Stimulated activated CD4-positive, alpha-beta T cell treated with anti-CD3 and anti-CD28 coated beads, Interleukin-4, amount 100 ng/mL, for 48 hours (primary cell): ENCODE measurements at places on chromosomes 3 and 15.

DNA sequence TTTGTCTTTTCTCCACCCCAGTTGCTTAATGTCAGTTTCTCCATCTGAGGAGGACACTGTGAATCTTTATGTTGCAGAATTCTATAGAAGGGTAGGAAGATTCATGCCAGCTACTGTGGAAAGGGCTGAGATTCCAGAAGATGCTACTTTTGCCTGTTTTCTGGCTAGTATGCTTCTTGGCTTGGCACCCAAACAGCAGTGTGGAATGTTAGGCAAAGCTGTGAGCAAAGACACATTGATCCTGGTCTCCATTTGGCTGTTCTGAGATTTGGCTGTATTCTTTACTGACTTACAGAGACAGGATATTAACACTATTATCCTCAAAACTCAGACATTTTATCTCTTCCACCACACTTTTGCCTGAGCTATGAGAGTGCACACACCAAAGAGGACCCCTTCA is 39.3 kb downstream of the PDHB start:
- no peak for DNase-seq

- no peak for DNase-seq
Measured at GRCh38 chr3:124926426-124927101, 8.0 kb downstream of the MUC13 start.

- no peak for DNase-seq
Measured at GRCh38 chr3:108102420-108103039, 11.7 kb upstream of the CD47 start.

- no peak for DNase-seq
Measured at GRCh38 chr3:64016941-64017620, 6.2 kb downstream of the PSMD6 start.

DNA sequence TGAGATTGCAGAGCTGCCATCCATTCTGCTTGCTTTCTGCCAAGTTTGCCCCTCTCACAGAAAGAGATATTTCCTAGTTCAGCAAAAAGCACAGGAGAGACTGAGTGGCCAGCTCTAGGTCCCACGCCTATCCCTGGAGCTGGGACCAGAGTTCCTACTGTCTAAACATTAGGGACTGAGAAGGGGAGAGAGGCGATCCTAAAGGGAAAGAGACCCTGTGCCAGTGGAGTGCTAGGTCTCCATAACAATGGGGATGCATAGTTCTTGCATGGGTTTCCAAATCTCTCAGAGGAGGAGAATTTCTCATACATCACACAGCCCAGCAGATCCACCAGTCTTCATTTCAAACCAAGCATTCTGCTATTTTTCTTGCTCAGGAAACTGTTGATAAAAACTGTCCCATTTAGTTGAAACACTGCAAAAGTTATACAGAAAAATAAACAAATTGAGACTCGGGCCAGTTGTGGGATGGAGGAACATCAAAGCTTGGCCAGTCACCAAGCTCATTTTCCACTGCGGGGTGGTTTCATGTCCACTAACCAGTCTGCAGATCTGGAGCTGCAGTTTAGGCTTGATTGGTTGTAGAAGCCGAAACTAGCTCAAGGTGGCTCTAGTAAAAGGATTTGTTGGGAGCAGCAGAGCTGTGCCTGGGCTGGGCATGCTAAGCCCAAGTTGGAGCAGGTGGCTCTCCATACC is 62.7 kb downstream of the EEFSEC start:
- no peak for DNase-seq

DNA sequence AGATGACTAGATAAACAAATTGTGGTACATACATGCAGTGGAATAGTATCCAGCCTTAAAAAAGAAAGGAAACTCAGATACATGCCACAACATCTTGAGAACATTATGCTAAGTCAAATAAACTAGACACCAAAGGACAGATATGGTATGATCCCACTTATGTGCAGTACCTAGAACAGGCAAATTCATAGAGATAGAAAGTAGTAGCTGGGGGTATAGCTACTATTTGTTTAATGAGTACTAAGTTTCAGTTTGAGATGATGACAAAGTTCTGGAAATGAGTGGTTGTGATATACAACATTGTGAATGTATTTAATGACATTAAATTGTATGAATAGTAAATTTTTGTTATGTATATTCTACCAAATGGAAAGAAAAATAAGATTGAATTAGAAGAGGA is 477.2 kb upstream of the CFAP20DC start:
- DNase-seq: no peak

DNA sequence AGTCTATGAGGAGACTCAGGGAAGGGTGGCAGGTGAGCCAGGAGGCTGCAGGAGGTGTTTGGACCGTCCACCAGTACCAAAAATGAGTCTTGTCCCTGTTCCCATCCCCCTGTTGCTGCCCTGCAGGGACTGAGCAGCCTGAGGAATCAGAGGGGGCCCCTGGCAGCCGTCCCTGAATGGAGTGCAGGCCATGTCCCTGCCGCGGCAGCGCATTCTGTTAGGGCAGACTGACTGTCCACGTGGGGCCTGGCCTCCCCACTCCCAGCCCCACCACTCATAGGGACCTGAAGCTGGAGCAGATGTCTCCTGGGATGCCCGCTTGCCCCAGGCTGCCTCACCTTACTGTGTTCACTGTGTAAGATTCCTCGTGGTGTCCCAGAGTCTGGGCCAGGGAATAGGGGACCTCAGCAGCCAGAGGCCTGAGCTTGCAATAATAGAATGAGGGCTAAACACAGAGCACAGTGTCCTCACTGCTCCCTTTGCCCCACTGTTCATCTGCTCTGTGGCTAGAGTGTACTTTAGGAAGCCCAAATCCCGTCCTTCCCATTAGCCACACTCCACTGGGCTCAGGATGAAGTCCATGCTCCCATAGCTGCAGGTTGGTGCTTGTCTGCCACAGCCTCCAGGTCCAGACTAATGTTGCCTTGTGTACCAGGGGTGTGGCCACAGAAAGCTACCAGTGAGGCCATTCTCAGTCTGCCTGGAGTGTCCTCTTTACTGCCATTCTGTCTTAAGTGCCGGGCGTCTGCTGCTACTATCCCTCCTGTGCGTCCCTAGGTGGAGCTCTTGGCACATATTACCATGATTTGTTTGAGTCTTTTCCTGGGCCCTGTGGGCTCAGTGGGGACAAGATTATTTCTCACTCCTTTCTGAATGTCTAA is 63.2 kb downstream of the HCN4 start:
- DNase-seq: no peak

GRCh38 chr3:63245726-63246241 is 32.3 kb upstream of the SYNPR start:
- DNase-seq: no peak

DNA sequence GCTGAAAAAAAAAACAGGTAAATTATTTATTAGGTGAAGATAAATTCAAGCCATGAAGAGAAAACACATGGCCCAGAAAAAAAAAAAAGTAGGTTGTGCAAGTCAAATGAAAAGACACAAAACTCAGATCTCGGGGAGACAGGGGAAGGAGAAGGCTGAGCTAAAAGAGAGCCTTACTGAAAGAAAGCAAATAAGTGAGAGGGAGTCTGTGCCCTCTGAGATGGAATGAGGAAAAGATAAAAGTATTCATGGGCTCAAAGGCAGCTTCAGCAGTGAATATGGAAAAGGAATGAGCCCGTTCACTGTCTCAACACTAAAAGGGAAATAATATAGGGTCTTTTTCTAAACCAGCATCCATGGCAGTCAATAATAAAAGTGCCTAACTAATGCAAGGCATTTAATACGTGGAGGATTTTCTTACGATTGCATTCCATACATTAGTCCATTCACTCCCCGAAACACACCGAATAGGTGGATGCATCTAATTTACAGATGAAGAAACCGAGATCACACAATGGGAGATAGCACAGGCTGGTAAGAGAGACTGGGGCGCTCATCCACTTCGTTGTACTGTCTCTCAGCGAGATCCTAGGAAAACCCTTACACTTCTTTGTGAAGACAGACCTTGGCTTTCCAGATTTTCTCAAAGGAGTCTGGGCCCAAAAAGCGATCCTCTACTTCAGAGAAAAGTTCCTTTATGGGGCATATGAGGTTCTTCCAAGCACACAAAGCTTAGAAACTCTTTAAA is 1.1 kb downstream of the TFDP2 start:
- no peak for DNase-seq

GRCh38 chr15:88920186-88920891 is 7.2 kb upstream of the MFGE8 start:
- no peak for DNase-seq

DNA sequence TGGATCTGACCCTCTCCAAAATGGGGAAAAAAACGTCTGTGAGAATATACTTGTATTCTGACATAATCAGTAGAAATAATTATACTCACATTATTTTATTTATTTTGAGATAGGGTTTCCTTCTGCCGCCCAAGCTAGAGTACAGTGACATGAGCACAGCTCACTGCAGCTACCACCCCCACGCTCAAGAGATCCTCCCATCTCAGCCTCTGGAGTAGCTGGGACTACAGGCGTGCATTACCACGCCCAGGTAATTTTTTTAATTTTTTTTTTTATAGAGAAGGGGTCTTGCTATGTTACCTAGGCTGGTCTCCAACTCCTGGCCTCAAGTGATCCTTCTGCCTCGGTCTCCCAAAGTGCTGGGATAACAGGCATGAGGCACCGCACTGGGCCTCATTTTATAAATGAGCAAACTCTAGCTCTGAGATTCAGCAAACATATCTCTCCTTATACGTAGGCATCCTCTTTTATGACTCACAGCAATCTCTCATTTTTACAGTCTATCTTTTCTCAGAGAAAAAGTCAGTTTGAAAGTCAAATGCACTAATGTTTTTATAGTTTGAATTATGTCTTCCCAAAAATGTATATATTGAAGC is 989 bp upstream of the VGLL3 start:
- no peak for DNase-seq

DNA sequence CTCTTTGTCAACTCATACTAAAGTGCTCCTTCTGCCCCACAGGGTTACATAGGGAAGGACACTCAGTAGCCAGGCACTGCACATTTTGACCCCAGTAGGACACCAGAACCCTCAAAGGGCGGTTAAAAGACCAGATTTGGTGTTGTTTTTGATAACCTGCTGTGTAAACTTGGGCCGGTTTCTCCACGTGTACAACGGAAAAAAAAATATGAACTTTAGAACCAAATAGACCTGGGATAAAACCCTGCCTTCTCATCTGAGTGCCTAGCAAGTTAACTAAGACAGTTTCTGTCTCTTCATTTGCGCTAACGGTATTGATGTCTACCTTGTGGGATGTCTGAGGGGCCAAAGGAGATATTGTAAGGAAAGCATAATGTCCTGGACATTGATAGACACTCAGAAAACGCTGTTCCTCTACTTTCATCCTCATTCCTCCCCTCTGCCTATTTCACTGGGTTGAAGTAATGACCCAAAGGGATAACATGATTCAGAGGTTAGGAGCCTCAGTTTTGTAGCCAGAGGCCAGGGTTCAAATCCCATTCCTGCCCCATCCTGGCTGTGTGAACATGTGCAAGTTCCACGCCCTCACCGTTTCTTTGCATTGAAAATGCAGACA is 155.9 kb upstream of the LPP start:
- DNase-seq: no peak

GRCh38 chr3:16741103-16741758 is 136.0 kb upstream of the DAZL start:
- peak; percentile 50 for DNase-seq

DNA sequence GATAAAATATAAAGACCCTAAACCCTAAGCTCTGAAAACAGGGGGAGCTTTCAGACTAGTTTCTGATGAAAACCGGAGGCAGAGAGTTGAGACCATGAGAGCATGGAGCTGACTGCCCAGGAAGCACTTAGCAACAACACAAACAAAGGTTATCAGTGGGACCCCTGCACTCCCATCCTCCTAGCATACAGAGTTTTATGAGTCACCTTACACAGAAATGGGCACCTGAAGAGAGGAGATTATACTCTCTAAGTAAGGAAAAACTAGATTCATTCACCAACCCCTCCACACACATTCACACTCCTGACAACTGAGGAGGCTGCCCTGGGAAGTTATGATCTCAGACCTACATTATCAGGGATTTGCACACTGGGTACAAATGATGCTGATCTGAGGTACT is 261.7 kb downstream of the ULK4 start:
- no peak for DNase-seq

DNA sequence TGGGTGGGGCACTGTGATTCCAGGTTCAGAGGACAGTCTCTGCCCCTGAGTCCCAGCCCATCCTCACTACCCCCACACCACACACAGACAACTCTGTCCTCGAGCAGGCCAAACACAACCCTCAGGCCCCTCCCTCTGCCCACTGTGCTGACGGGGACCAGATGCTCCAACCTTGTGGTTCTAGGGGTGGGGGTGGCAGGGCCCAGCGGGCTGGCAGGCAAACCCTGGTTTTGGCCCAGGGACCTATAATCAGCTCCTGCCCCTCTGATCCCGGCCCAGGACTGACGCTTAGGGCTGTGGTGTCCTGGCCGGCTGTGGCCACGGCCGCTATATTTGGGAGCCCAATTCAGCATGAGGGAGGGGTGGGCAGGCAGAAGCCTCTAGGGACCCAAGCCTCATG is 5.0 kb upstream of the MYL3 start:
- DNase-seq: no peak

DNA sequence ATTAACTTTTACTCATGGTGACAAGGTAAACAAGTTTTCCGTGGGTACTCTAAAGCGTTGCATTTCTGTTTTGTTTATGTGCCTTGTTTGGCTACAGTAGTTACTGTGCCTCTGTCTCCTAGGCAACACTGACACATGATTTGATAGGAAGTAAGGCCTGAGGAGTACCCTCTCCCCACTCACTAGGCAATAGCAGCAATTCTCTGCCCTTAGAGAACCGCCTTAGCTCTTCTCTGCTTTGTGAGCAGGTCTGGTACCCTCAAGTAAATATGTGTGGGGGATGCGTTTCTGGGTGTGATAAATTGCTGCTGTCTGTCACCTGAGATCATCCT is at the start of gene IL5RA:
TSS of gene IL5RA (minus strand) at position 76 of the 332 bp plus-strand sequence. CDS start 5,390 bp downstream, outside the sequence.
- no peak for DNase-seq

- no peak for DNase-seq
Measured at GRCh38 chr3:52879090-52879489, 18.3 kb downstream of the STIMATE start.

DNA sequence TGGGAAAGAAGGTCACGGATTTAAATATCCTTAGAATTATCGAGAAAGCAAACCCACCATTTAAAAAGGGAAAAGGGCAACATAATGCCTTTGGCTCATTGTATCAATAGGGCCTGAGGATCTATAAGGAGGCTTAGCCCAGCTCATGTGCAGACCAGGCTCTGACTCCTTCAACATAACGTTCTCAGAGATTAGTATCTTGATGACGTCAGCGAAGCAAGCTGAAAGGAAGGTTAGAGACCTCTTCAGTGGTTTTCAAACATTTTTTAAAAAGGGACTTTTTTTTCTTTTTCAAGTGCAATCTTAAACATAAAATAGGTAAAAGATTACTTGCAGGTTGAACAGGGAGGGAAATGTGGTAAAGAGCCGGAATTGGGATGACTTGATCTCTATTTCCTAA is 463.9 kb upstream of the ADAMTS9 start:
- DNase-seq: no peak

GRCh38 chr3:359672-360071 is 163.1 kb downstream of the CHL1 start:
- no peak for DNase-seq

DNA sequence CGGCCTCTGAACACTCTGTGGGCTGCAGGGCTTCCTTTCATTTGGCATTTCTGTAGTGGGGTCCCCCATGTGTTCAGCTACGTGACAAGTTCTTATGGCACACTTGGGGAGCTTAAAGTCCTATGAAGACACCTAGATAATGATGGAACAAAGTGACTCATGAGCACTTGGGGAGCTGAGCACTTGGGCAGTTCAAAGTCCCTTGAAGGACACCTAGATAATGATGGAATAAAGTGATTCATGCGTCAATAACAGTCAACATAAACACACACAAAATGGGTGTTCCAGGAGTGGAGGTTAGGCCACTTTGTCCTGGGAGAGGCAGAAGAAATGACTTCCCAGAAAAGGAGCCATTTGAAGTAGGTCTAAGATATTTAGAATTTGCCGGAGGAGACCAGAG is 66.6 kb downstream of the LDHAL6B start:
- no peak for DNase-seq

GRCh38 chr3:16013568-16013967 is 160.9 kb upstream of the GALNT15 start:
- no peak for DNase-seq
